ENCODE measurements at places on chromosomes 5 and 9.

GRCh38 chr5:72842816-72843215 lies 26.4 kb downstream of the TNPO1 start:
- no peak for DNase-seq

DNA sequence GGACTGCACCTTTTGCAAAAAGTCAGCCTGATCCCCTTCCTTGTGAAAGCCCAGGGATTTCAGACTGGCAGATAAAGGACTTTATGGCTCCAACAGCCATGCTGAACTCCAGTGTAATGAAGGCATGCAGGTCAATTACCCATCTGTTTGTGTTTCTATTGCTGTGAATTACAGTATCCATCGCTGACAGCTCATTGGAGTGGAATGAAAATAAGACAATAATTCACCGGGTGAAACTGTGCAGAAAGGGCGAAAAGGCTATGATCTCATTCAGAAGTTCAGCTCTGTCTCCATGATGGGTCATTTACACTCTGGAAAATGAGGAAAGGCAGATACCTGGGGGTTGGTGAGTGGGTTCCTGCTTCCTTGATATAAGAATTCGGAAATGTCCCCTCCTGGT lies 148.0 kb downstream of the BRINP1 start:
- DNase-seq, result no peak

- no peak for DNase-seq
These were observed 24.6 kb upstream of the IFNK start for GRCh38 chr9:27499451-27499850.

DNA sequence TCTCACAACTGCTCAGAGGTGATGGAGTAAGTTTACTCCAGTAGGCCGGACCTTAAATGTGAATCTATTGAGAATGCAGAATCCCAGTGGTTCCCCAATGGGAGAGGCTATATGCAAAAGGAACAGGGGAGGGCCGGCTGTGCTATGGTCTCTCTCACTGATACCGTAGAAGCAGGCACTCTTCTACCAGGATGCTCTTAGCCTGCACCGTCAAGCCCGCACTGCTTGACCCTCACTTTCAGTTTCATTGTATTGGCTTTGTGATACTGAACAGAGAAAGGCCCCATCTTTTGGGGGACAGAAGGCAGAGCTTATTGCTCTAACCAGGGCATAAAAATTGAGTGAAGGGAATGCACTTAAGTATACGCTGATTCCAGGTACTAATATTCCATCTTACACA lies 615.0 kb upstream of the RGMB start:
- DNase-seq, result no peak

- no peak for DNase-seq
These were observed 59.8 kb upstream of the ZBED3 start for GRCh38 chr5:77146896-77147295.

All from progenitor cell of endocrine pancreas (in vitro differentiated cells).